Mucosa of descending colon (tissue), 3 donors: ENCODE measurements at places on chromosomes 6 and 20. TPM values are rescaled to one million over a fixed set of nuclear protein-coding genes. Genes with fewer than 3 reads are reported as not detected.

KHDC1 gene
- 1.7 TPM for total RNA-seq

CST4 gene
- not detected for total RNA-seq

ALDH8A1 gene
- total RNA-seq: 2.3 TPM

DEFB129 gene
- total RNA-seq: not detected

SAPCD1 gene
- total RNA-seq: 2.5 TPM

SIRPD gene
- total RNA-seq: not detected
